ENCODE measurements at places on chromosomes 12 and 14.
A peak's percentile ranks its signal among the peaks of the same experiment; 100 is the strongest.

- no peak for DNase-seq
Observed at GRCh38 chr14:64998455-64998931, 11.8 kb downstream of the FNTB start.

GRCh38 chr12:32390572-32391219 is 8.7 kb upstream of the FGD4 start:
- DNase-seq, result no peak

DNA sequence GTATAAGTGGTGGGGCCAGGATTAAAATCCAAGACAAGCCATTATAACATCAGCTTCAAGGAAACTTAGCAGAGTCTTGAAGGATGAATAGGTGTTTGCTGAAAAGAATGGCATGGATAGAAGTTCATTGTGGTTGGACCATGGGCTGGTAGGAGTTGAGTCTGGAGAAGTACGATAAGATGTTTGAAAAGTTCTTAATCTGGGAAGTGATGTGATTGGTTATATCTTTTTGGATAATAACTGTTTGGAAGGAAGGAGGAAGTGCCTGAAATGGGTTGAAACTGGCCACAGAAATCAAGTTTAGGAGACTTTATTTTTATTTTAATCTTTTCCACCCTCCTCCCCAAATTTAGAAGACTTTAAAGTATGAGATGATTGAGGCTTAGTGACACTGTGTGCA is 4.9 kb downstream of the DENR start:
- DNase-seq, result no peak

DNA sequence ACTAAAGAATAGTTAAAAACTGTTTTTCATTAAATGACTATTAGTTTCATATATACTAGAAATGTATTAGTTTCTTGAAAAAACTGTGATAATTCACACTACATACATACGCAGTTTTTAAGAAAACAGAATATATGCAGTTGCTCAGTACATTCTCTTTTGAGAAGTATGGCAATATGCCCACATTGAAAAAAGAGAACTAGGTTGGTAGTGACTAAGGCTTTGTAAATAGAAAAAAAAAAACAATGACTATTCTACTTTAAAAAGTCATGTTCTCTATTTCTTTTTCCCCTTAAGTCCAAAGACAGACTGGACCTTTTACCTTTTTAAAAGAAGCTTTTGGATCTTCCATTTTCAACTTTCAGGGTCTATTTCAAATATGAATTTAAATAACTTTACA is 25.0 kb downstream of the SNX6 start:
- DNase-seq, result no peak

- DNase-seq, result peak; percentile 70
Observed at GRCh38 chr12:104669089-104669721, 212.5 kb downstream of the CHST11 start.

DNA sequence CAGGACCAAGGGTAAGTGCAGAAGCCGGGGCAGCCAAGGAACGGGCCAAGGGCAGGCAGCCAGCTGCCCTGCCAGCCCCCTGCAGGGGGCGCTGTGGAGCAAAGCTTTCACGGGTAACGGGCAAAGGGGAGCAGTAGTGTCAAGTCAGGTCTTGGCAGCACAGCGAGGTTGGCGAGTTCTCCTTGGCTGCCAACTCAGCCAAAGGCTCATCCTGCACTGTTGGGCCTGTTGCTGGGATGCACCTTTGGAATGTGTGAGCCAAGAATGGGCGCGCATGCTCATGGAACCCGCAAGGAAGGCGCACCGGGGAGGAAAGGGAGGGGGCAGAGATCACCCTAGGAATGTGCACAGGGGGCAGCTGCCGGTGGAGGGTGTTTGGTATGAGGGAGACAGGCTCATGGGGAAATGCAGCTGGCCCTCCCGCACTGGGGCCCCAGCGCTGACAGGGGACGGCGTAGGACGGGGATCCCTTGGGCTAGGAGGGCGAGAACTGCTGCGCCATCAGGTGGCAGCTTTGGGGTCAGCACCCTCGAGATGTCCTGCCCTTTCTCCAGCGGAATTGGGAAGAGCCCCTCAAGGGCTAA is 138.0 kb downstream of the ASCL4 start:
- DNase-seq, result peak; percentile 33

All from NCI-H1694 treated with DMSO at 0.1 percent for 48 hours (cell line).